ENCODE measurements at places on chromosomes 11 and 22. TPM values are rescaled to one million over a fixed set of nuclear protein-coding genes. Genes with fewer than 3 reads are reported as not detected.

DNA sequence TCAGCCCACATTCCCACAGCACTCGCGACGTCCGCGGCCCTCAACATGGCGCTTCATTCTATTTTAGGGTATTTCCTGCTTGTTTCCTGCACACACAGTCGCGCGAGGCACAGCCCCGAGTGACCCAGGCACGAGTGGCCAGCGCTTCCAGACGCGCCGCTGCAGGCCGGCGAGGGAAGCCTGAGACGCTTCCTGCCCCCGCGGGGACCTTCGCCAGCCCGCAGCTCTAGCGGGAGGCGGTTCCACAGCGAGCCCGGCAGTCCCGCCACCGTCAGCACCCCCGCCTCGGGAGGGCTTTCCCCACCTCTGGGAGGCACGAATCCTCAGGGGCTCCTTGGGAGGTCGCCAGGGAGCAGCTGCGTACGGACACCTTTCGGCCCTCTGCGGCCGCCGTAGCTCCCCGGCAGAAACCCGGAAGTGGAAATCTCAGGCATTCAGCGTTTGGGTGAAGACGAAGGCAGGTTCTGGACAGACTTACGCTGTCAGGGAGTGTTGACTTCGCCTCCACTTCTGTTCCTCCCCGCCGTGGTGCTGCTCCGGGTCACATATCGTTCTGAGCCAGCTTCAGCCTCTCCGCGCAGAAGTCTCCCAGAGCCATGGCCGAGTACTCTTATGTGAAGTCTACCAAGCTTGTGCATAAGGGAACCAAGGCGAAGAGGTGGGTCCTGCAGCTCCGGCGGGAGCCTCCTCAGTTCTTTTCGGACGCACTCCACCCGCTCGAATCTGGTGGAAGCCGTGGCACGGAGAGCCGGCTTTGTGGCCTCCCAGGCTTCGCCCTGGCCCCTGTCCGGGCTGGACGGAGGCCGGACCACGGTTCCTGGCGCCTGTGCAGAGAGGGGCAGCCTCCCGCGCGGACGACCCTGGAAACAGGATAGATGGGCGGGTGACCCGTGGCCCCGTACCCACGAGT, 2925.9 kb upstream of the OR11H1 start:
- DNase-seq = no peak

DNA sequence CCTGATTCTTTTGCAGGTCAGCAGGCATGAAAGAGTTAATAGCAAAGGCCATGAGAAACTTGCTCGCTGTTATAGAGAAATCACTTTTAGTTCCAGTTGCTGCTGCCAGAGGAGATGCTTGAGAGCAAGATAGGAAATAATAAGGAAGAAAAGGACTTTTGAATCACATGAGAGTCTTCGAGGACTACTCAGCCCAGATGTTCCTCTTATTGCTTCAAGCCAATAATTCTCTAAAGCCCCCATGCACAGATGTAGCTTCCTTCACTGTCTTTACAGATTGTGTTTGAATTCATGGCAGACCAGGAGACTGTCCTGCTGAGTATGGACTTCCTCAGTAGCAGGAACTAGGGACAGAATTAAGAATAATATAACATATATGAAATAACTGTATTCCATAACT, 50.1 kb upstream of the OLFML1 start:
- no peak for DNase-seq

DNA sequence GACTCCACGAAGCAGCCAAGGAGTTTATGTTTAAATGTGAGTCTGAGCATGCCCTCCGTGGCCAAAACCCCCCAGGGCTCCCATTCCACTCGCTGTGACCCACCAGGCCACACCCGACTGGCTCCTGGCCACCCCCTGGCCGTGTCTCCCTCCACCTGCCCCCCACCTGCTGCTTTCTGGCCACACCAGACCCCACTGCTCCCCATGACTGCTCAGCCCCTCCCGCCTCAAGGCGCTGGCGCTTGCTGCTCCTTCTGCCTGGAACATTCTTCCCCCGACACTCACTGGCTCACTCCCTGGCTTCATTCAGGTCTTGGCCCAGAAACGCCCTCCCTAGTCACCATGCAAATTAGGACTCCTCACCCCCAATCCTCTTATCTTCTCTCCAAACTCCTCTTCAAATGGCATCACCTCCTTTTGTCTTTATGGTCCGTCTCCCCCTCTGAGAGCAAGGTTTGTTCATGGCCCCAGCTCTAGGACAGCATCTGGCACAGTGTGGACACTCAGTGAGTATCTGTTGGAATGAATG, 72.2 kb downstream of the EFCAB6 start:
- DNase-seq = no peak

DNA sequence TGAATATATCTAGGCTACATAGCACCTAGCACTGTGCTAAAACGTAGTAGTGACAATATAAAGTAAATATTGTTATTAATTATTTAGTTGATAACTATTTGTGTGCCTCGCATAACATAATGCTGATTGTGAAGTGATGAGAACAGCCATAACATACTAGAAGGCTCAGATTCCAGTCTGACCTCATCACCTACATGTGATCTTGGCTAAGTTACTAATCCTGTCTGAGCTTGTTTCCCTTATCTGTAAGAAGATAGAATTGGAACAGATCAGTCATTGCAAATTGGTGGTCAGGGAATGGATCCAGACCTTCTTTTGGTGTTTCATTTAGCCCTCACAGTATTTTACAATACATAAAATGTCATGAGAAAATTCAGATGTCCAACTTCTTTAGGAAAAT, 103.4 kb upstream of the SEZ6L start:
- peak; percentile 33 for DNase-seq

DNA sequence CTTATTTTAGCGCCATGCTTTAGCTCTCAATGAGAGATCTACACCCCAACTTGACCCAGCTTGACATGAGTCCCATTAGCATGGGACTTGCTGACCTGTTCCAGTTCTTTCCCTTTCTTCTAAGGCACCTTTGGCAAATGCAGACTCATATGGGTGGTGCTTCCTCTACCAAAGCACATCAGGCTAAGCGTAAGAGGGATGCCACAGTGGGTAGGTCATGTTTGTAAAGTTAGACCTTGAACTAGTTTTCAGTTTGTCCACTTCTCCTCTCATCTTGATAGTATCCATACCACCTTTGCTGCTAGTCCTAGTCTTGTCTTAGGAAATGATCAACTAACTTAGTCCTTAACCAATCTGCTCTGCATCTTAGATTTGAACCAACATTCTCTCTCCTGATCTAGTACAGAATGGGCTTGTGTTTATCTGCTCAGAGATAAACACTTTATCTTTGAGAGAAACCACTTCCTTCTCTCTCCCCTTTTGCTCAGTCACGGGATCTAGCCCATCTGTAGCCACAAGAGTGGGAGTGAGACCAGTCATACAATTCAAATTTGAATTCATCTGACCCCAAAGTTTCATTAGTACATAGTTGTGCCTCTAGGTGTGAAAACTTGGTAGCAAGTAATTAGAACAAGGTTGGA, 72.1 kb upstream of the CD44 start:
- no peak for DNase-seq

The FERMT3 gene
- polyA plus RNA-seq = 0.42 TPM

The AIFM3 gene
- polyA plus RNA-seq = 0.74 TPM

The NTM gene
- 16.1 TPM for polyA plus RNA-seq

The BDNF gene
- not detected for polyA plus RNA-seq

The MTFP1 gene
- 90.2 TPM for polyA plus RNA-seq

Data from foreskin keratinocyte (primary cell).